Stimulated activated CD4-positive, alpha-beta T cell treated with anti-CD3 and anti-CD28 coated beads, Interleukin-12 subunit alpha, Interleukin-12 subunit beta, amount 100 ng/mL, for 48 hours (primary cell): ENCODE measurements at places on chromosomes 7 and 10.
A peak's percentile ranks its signal among the peaks of the same experiment; 100 is the strongest.

DNA sequence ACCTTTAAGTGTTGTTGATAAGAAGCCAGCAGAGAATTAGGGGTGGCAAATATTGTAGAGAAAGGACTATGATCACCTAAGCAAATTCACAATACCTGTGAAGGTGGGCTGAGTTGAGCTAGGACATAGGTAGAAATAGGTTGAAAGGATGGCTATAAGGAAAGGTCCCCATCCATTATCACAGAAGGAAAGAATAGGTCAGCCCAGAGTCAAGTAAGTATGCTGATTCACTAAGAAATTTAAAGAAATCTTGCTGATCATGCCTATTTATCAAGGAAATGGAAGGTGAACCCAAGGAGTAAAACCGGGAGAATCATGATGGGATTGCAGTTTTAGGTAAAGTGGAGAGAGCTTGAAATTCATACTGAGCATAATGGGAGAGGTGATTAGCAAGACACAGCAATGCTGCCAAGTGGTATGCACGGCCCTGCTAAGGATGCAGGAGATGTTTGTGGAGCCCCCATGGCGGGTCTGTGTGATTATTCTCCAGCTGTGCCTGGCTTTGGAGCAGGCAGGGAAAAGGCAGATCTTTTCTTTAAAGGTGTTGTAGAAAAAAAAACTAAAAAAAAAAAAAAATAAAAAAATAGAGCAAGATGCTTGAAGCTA is 399.4 kb downstream of the PLXDC2 start:
- DNase-seq, result no peak

DNA sequence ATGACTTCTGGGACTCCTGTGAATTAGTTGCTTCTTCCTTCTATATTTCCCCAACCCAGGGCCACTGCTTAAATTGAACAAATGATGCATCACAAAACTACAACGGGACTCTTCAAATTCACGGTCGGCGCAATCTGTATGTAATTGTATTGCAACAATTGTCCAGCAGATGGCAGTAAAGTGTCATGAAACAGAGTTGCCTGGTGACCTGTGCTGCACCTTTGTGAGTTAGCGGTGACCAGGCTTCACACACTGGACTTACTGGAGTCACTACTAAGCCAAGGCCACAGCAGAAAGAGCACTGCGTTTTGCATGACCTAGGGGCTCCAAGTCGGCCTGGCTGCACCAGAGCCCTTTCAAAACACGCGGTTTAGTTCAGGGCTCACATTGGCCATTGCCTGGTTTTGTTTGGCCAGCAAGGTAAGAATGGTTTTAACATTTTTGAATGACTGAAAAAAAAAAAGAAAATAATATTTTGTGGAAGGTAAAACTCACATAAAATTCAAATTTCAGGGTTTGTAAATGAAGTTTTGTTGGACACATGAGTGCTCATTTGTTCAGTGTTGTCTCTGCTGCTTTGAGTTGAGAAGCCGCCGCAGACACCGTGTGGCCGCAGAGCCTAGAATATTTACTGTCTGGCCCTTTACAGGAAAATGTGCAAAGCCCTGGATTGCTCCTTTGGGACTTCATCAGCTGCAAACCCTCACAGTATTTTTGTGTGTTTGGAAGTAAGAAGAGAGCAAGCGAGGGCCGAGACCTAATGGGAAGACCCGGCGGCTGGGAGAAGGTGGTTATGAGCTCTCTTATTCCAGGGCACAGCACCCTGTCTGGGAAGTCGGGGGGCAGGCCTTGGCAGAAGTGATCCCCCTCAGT is 23.2 kb upstream of the ZNF32 start:
- no peak for DNase-seq

DNA sequence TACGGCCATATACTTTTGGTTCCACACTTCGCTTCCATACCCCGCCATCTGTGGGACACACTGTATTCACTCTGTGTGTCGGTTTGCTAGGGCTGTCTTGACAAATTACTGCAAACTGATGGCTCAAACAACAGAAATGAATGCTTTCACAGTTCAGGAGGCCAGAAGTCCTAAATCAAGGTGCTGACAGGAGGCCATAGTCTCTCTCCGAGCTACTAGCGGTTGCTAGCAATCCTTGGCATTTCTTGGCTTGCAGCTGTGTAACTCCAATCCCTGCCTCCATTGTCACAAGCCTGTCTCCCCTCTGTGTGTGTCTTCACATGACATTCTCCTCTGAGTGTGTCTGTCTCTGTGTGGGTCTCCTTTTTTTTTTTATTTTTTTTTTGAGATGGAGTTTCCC is 28.9 kb upstream of the BMPR1A start:
- no peak for DNase-seq

DNA sequence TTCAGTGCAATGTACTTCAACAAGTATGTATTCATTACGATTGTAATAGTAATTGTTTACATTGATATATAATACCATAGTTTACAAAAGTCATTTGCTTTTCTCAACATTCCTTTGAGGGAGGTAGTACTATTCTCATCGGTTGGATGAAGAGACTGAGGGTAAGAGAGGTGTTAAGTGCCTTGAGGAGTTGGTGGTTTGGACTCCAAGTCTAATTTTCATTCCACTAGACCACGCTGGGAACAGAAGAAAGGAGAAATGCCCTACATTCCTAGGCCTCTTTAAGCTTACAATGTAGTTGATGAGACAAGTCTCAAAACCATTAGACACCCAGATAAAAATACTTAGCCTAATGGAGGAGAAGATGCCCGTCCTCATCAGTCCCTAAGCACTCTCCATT is 28.6 kb downstream of the CDK1 start:
- no peak for DNase-seq

GRCh38 chr7:23405240-23405618 is 65.1 kb downstream of the IGF2BP3 start:
- peak; percentile 6 for DNase-seq

DNA sequence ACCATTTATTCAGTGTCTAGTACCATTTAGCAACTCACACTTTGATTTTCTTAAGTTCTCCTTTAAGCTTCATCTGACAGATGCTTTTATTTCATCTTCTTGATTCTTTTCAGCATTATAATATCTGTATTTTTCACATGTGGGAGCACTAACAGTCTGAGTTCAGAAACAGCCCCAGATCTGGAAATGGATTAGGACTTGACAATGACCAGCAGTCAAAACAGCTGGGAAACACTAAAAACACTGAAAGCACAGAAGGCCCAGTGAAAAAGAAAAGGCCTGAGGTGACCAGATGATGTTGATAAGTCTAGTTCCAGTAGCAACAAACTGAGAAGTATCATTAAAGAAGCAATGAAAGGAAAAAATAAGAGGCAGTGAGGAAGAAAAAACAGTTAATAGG is 304.7 kb upstream of the MYO3A start:
- DNase-seq, result no peak

DNA sequence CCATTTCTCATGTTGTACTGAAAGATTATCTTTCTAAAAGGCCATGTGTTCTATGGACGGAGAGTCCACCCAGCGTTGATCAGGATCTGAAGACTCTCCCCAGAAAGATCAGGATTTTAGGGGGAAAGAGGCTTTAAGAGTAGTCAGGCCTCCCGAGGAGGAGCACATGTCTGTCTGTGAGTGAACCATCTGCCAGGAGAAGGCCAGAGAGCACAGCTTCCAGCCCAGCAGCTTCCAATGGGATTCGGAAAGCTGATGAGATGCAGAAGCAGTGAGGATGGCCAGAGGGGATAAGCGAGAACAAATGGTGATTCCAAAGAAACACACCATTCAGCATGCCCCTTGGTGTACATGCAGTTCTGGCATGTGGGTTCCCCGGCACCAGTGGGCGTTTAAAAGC is 88.5 kb upstream of the TCERG1L start:
- DNase-seq, result no peak

- no peak for DNase-seq
Observed at GRCh38 chr10:124097883-124098282, 4.5 kb upstream of the CHST15 start.

- DNase-seq, result no peak
Observed at GRCh38 chr10:20100171-20100570, 283.9 kb downstream of the PLXDC2 start.

DNA sequence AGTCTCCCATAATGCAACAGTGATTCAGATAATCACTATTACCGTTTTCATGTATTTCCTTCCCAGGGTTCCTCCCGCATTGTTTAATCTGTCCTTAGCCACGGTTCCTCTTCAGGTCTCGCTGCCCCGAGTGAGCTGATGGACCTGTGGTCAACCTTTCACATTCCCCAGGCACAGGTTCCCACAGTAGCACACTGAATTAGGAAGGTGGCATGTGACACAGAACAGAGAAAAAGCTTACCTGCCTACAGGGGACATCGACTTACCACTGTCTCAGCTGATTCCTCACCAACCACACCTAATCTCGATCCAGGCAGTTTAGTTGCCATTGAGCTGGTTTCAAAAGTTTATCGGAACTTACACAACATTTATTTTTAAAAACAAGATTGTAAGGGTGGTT is 72.2 kb downstream of the MTURN start:
- no peak for DNase-seq

DNA sequence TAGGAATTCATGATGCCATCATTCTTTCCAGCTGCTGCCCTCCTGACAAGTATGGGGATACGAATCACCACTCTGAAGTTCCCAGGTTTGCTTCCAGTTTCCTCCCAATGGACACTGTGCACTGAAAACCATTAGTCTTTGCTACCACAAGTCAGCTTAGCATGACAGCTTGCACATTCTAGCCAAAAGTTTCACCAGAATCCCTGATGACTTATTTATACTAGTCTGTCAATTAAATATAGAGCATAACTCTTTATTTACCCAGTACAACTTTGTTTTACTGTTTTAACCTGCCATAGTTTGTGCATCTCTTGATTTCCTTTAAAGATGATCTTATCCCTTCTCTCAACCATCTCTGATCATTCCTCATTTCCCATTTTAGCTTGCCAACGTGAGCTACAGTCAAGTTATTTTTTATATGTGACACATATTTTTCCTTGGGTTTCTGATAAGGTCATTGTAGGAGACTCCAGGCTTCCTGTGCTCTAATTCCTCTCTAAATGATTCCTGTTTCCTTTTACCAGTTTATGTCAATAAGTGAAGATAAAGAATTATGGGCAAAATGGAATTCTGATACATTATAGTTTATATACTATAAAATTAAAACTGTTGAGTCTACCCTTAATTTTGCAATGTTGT is 167.5 kb upstream of the MEOX2 start:
- DNase-seq, result no peak

- DNase-seq, result peak; percentile 60
Observed at GRCh38 chr7:148940702-148941597, 56.9 kb upstream of the EZH2 start.

GRCh38 chr10:82535457-82535856 is 660.5 kb downstream of the NRG3 start:
- DNase-seq, result no peak

- DNase-seq, result no peak
Observed at GRCh38 chr10:88875081-88875480, 5.0 kb upstream of the STAMBPL1 start.

GRCh38 chr10:100827819-100828737 is 82.7 kb downstream of the PAX2 start:
- no peak for DNase-seq

- DNase-seq, result no peak
Observed at GRCh38 chr7:55142919-55143600, 124.2 kb downstream of the EGFR start.

GRCh38 chr7:138167222-138167621 is 91.0 kb downstream of the AKR1D1 start:
- no peak for DNase-seq

DNA sequence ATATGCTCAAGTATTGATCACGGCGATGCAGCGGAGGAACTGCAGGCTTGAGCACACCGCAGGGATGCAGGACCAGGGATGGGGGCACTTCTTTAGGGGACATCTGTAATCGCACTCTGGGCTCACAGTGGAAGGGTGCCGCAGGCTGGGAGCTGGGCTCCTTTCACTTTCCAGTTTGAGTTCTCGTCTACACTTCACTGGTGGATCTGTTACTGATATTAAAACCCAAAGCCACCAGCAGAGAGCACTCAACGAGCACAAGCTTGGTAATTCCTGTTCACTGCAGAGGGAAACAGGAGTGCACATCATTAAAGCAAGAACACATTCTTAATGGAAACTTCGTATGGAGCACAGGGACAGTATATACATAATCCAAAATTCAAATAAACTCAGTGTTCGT is 91.3 kb downstream of the PARD3 start:
- DNase-seq, result no peak

DNA sequence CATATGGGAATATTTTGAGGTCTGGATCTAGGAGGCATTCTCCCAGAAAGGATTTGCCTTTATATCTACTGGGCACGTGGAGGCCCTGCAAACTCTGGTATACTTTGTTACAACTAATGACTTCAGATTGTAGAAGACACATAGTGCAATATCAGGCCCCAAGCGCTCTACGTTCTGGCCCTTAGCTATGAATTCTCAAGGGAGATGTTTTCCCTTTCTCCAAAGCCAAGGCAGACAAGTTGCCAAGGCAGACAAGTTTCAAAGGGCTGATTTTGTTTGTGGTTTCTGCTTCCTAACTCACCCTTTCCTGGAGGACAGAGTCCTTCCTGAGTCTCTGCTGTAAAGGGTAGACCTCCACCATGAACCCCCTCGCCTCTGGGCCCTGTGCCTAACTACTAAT is 99.4 kb upstream of the CTTNBP2 start:
- DNase-seq, result no peak

GRCh38 chr7:129212126-129212525 is 12.7 kb upstream of the AHCYL2 start:
- no peak for DNase-seq

DNA sequence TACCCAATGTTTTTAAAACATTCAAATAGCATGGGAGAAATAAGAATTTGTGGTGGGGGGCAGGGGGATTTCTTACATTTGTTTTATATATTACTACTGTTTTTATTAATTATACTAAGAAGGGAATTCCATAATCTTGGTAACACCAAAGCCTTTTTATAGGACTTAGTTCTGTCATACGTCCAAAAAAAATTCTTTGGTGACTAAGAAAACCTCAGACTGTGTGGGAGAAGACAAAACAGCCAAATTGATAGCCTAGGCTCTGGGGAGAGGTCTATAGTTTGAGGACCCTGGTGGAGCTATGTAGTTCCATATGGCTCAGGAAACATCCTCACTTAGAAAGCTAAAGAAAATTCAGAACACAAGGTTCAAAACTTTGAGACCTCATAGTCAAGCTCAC is 23.4 kb downstream of the ACSM6 start:
- DNase-seq, result no peak

- DNase-seq, result no peak
Observed at GRCh38 chr10:103929381-103929921, 11.5 kb upstream of the STN1 start.

DNA sequence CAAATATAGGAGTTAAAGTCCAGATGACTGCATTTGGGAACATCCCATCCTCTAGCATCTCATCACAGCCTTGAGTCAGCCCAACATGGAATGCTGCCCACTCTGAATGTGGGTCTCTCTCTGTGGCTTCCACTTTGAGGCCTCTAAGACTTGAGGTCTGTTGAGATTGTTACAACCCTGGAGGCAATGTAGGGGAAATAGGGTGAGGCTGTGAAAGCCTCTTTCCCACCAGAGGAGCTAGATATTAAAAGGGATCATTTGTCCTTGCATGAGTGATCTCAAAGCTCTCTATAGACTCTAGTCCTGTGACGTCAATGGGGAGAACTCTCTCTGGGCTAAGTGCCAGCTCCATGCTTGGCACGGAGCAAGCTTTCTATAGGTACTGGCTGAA is 6.4 kb upstream of the GOLGA7B start:
- no peak for DNase-seq
